ENCODE measurements at places on chromosomes 3 and 15.

- no peak for DNase-seq
These were observed 223.5 kb downstream of the NAALADL2 start for GRCh38 chr3:175082631-175083030.

DNA sequence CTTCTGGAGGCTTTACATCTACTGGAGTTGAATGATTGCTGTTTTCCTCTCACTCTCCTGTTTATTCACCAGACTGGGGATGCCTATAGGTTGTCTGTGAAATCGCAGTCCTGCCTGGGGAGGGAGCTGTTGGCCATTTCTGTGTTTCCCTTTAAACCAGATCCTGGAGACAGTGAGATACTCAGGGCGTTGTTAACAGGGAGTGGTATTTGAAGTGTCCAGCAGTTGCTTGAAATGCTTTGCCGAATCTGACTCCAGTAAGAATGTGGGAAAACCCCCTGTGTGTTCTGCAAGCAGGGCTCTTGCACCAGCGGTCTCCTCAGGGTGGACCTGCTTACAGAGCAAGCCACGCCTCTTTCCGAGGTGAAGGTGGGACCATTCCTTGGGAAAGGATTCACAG is 4.3 kb upstream of the LRRK1 start:
- no peak for DNase-seq

- no peak for DNase-seq
These were observed 1.1 kb downstream of the FAM107A start for GRCh38 chr3:58575971-58576652.

DNA sequence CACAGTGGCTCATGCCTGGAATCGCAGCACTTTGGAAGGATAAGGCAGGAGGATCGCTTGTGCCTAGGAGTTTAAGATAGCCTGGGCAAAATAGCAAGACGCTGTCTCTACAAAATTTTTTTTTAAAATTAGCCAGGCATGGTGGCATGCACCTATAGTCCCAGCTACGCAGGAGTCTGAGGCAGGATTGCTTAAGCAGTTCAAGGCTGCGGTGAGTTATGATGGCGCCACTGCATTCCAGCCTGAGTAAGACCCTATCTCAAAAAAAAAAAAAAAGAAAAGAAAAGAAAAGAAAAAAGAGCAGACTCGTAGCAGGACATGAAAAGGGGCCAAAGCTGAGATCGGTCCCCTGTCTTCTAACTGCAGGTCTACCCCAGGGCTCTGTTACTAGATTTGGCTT is 18.9 kb downstream of the SRGAP3 start:
- no peak for DNase-seq

- no peak for DNase-seq
These were observed 8.1 kb upstream of the PHC3 start for GRCh38 chr3:170189398-170190256.

DNA sequence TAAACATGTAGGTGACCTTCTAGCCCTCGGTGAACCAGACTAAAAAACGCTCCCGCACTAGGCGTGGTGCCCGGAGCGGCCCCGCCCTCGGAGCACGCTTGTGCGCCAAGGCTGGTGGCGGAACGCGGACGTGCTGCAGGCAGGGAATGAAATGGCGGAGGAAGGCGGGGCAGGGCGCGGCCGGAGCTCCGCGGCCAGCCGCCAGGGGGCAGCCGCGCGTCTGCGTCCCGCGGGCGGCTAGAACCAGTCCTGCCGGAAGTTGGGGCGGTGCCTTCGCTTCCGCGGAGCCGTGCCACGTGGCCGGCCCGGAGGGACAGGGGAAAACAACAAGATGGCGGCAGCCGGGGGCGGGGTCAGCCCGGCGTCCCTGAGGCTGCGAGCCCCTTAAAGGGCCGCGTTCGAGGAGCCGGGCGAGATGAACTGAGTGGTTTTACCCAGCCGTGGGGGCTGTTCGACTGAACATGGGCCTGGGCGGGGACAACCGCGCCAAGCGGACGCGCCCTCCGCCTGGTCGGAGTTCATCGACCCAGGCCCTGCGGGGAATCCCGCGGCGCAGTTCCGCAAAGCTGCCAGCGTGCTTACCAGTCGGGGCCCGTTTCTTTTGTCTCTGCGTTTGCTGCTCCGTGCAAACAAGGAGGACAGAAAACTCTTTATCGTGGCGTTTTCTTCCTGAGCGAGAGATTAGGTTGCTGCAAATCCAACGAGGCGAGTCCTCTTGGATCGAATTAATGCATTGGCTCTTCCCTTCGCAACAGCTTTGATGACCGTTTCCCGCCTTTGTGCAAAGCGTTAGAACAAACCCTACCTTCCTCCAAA is 90.9 kb upstream of the CHD2 start:
- peak; percentile 99 for DNase-seq

DNA sequence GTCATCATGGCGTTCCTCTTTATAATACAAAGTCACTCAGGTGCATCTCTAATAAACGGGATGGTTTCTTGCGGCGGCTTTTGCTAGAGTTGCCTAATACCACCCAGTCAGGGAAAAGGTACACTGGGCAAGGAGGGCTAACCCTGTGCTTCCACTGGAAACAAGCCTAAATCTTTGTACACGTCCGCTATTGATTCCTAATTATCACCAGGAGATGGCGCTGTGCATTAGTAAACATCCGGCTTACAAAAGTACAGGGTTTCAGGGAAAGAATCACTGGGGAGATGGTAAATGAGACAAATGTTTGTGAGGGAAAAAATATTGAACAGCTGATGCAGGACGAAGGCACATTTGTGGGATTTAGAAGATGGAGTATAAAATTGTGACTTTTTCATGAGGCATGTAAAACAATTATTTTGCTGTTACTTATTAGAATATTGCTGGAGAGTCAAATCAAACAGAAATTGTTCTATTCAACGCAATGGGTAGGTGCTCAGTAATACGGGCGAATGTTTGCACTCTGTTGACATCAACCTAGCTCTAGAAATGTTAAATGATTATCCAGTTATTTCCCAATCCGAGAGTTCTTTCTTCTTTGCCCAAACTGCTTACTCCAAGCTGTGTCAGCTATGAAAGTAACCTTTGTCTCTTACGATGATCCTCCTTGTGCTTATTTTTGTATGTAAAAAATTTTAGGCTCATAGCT is 50.6 kb downstream of the GMNC start:
- peak; percentile 71 for DNase-seq

DNA sequence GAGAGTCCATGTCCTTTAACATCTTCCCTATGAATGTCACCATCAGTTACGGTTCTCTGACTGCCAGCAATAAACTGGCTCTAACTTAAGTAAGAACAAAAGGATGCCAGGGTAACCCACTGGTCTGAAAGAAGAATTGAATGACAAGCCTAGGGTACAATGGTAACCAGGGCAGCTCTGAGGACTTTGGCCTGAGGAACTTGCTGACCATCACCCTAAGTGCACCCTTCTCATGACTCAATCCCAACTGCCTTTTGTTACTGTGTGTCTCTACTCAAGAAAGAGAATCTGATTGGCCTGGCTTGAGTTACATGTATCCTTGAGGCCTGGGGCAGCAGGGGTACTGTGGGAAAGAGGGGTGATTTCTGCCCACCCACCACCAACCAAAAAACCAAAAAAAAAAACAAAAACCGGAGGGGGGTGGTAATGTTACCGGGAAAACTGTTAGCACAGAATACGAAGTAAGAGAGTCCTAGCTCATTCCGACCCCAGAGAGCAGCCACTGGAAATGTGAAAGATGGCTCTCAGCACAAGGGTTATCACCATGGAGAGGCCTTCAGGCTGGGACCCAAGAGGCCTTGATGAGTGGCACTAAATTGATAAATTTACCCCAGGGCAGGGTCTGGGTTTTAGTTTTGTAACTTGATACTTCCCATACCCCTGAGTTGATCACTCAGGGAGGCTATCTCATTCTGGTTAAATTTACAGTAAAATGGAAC is 9.3 kb upstream of the SLC28A1 start:
- DNase-seq = no peak

GRCh38 chr3:173993299-173993698 is 595.8 kb downstream of the NLGN1 start:
- no peak for DNase-seq

- no peak for DNase-seq
These were observed 360.9 kb downstream of the ZNF385D start for GRCh38 chr3:21390136-21390535.

DNA sequence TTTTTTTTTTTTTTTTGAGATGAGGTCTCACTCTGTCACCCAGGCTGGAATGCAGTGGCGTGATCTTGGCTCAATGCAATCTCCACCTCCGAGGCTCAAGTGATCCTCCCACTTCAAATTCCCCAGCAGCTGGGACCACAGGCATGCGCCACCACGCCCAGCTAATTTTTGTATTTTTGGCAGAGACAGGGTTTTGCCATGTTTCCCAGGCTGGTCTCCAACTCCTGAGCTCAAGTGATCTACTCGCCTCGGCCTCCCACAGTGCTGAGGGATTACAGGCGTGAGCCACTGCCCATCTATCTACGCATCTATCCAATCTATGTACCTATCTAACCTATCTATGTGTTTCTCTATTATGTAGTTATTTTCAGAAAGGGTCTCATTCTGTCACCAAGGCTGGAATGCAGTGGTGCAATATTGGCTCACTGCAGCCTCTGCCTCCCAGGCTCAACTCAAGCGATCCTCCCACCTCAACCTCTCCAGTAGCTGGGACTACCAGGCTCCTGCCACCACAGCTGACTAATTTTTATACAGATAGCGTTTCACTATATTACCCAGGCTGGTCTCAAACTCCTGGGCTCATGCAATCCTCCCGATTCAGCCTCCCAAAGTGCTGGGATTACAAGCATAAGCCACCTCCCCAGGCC is 20.2 kb upstream of the GPX1 start:
- no peak for DNase-seq

- DNase-seq = no peak
These were observed 159.9 kb downstream of the OCA2 start for GRCh38 chr15:27939246-27939645.

GRCh38 chr3:3209714-3210113 is 30.2 kb upstream of the CRBN start:
- DNase-seq = no peak

GRCh38 chr3:147404000-147404799 is 2.1 kb downstream of the ZIC4 start:
- no peak for DNase-seq

DNA sequence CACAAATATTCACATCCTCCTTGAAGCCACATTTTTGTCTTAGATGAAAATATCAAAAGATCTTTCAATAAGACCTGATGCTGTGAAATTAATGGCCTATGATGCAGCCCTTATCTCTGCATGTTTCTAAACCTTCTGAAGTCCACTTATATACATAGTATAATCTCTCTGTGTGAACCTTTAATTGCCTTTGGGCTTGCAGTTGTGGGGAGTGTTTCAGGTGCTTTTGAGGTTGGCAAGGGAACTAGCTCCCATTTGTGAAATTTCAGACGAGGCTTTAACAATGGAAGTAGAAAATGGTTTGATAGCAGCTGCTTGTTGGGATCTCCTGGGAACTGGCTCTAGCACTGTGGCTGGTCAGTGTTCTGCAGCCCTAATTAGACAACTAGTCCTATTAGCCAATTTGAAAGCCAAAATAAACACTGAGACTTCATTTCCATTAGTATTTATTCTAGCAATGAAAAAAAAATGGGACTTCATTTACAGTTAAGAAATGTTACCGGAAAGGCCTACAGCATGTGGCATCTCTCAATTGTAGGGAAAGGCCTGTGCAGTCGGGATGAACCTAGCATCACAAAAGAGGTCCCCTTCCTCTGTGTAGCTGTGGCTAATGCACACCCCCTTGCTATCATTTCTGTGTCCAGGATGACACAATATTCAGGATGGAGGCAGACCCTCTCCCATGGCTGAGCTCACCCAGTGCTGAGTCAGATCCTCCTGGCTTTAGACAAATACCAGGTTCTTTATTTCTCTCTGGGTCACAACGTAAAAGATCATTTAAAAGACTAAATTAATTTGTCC is 140.7 kb upstream of the TRIM42 start:
- no peak for DNase-seq

- no peak for DNase-seq
These were observed 196.5 kb upstream of the ZPLD1 start for GRCh38 chr3:102238362-102238761.

GRCh38 chr15:25869701-25870100 is 6.6 kb upstream of the ATP10A start:
- DNase-seq = peak; percentile 35

DNA sequence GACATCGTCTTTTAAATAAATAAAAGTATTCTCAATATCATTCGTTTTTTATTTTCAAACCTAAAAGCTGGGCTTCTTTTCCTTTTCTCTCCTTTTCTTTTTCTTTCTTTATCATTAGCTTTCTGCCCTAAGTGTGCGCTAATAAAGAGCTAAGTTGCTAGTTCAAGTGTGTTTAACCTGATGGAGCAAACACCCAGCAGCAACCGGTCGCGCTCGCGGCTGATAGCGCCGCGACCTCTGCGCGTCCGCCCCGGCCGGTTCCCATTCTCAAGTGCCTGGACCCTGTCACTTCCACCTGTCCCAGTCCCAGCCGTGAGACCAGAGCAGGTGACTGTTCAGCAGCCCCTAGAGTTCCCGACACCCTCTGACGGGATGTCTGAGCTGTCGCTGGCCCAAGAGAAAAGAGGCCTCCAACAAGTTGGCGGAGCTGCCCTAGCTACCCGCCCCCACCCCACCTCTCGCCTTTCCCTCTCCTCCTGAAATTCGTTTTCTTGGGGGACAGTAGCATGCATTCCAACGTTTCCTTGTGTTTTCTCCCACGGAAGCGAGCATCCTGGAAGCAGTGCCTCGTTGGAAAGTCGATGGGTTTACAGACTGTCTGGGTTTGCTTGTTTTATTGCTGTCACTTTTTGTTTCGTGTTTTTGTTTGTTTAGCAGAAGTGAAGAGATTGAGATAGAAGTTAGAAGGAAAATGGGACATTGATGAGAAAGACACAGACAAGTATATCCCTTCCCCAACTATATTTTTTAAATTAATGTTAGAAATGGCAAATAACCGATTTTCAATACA is 3.1 kb upstream of the MECOM start:
- DNase-seq = no peak

DNA sequence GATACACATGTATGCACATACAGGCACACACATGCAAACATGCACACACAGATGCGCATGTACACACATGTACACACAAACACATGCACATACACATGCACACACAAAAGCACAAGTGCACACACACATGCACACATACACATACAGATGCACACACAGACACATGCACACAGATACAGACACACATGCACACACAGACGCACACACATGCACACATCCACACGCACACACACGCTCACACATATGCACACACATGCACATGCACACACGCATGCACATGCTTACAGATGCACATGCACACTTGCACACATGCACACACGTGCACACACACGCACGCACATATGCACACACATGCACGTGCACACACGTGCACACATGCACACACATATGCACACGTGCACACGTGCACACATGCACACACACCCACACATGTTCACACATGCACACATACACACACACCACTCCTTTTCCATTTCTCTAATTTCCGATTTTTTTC is 283.8 kb upstream of the FRG2C start:
- no peak for DNase-seq

DNA sequence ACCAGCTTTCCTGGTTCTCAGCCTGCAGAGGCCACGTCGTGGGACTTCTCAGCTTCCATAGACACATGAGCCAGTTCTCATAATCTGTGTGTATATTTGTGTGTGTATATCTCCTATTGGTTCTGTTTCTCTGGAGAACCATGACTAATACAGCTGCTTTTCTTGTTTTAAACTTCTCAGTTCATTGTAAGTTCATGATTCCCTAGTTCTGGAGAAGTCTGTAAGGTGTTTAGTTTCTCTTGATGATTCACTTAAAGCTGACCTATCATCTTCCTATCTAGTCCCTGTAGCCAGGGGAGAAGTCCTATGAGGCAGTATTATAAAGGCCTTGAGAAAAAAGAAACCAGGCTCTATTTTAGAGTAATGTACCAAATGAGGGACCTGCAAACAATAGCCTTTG is 147.7 kb downstream of the RYR3 start:
- no peak for DNase-seq

GRCh38 chr3:11626084-11626463 is 17.6 kb downstream of the VGLL4 start:
- DNase-seq = no peak

- DNase-seq = no peak
These were observed 117.2 kb downstream of the TCF12 start for GRCh38 chr15:57035664-57036063.
